Activated CD4-positive, alpha-beta T cell treated with anti-CD3 and anti-CD28 coated beads, Interleukin-2, amount 10 ng/mL, durations not matched to agents 24 days and 14 days (primary cell): ENCODE measurements at places on chromosomes 13 and 19.

- no peak for DNase-seq
Measured at GRCh38 chr13:52002361-52002760, 8.9 kb downstream of the ATP7B start.

DNA sequence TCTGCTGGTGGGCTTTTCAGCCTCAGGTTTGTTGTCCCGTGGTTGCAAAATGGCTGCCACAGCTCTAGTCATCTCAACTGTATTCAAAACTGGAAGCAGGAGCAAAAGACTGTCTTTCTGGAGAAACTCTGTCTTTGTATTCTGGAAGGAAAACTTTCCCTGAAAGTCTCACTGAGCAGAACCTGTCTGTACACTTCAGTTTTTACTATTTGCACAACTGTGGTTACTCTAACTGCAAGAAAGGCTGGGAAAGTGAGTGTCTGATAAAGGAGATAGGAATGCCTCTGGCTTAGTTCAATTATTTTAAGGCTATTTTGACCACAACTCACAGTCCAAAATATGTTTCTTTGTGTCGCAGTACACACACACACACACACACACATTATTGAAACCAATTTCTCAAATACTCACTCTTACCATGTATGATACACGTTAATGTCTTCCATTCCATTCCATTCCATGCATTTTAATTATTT is 49.7 kb upstream of the EHD2 start:
- DNase-seq, result no peak

DNA sequence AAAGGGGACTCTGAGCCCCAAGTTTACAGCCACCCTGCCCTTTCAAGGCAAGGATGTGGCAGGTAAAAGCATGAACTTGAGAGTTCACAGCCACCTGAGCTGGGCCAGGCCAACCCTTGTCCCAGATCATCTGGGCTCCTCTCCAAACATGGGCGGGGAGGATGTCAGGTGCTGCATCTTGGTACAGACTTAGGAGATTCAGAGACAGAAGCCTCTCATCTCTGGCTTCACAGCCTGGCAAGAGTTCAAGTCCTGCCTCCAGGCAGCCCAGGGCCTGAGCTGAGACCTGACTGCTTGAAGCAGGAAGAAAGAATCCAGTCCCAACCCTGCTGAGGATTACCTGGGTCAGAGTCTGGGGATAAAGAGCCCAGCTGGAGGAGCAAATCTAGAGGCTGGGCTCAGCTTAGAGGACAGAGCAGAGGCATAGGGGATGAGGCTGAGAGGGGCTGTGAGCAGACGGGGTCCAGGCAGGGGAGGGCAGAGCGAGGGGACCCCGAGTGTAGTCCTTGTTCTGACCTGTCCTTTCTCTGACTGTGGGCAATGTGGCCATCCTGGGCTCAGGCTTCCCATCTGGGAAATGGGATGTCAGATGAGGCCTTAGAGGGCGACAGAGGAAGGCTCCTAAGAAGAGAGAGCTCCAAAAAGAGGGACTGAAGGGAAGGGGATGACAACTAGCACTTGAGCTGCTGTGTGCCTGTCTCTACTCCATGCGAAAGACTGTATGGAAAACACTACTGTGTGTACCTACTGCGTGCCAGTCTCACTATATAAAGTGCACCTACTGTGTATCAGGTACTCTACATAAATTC is 6.6 kb upstream of the OR10H5 start:
- no peak for DNase-seq

- DNase-seq, result no peak
Measured at GRCh38 chr19:43395561-43395960, 19.1 kb upstream of the TEX101 start.

- DNase-seq, result no peak
Measured at GRCh38 chr13:76832258-76832988, 53.8 kb downstream of the KCTD12 start.

GRCh38 chr13:89227356-89227755 is 1556.2 kb downstream of the SLITRK5 start:
- no peak for DNase-seq

- no peak for DNase-seq
Measured at GRCh38 chr13:113665597-113666328, 1.3 kb upstream of the GRK1 start.

DNA sequence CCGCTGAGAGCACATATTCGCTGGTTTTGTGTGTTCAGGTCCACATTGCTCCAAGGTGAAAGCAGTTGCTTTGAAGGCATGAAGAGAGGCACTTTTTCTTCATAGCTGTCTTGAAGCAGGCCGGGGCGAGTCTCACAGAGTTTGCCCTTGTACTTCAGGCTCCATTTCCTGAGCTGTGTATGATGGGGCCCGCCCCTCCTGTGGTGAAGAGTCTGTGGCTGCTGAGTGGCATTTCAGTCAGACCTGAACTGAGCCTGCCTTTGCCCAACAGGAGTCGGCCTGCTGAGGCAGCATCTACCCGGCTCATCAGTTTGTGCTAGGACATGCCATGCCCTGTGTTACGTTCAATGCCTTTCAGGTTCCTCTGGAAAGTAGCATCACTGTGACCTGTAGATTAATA is 44.4 kb upstream of the C1QTNF9 start:
- peak; percentile 94 for DNase-seq

DNA sequence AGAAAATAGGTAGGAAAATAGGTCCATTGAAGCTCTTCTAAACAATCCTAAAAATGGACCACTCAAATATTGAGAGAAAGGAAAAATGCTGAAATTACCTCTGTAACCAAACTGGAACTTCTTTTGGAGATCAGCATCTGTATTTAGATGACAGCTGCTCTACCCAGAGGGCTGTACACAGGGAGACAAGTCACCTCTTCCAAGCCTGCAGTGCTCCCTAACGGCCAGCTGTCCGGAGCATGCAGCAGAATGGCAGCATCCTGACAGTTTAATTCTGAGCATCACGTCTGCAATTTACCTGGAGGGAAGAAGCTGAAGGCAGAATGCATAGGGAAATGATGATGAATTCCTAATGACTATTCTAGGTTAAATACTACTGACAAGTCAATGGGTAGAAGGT is 62.8 kb upstream of the DIAPH3 start:
- DNase-seq, result no peak
